NCI-H2081 treated with DMSO at 0.1 percent for 48 hours (cell line): ENCODE measurements at places on chromosomes 16 and 17.

DNA sequence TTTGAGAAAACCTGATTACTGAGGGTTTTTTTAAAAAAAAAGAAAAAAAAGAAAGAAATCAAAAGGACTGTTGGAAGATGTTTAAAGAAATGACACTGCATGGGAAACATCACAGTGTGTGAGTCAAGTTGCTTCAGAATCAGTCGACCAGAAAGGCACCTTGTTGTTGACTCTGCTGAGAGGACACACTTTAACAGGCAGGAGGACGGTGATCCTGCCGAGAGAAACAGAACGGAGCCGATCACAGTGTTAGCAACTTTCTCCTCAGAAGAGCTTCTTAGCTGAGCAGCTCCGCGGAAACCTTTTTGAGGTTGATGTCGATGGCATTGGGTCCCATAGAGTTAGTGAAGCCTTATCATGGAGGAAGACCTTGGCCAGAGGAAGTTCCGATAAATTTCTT is 538.7 kb downstream of the RBFOX1 start:
- no peak for DNase-seq

DNA sequence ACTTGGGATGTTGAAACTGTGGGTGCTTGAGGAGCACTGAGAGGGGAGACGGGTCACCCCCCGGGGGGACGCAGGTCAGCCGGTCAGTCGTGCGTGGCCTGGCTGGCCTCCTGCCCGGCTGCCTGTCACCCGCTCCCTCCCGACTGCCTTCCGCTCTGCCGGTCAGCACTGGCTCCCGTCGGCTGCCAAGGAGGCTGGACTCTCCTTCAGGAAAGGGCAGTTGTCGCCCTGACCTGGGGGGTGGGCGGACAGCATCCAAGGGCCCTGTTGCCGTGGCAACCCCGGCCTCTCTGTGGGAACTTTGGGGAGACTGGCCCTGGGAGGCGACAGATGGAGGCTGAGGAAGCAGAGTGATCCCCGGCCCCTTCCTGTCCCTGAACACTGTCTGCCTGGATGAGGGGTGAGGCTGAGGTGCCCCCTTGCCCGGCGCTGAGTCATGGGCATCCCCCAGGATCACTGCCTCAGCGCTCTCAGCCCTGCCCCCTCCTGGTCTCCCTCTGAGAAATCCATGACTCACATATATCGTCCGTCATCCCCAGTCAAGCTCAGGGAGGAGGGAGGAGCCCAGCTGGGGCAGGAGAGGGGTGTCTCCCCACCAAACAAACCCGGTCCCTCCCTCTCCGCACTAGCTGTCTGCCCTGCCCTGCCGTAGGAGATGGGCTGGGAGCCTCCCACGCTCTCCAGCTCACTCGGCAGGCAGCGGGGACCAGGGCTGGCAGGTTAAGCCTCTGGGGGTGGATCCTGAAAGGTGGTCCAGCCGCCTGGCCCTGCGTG is at the start of gene ADGRG1:
ADGRG1 (plus strand) TSS at position 623 of the 774 bp plus-strand sequence. CDS start 21,658 bp downstream, outside the sequence.
- no peak for DNase-seq

- no peak for DNase-seq
These were observed 10.0 kb downstream of the FBXL20 start for GRCh38 chr17:39391448-39391847.

- DNase-seq, result no peak
These were observed 37.1 kb upstream of the SLC25A19 start for GRCh38 chr17:75326226-75326848.

GRCh38 chr17:55175788-55176427 is 88.9 kb upstream of the HLF start:
- no peak for DNase-seq

DNA sequence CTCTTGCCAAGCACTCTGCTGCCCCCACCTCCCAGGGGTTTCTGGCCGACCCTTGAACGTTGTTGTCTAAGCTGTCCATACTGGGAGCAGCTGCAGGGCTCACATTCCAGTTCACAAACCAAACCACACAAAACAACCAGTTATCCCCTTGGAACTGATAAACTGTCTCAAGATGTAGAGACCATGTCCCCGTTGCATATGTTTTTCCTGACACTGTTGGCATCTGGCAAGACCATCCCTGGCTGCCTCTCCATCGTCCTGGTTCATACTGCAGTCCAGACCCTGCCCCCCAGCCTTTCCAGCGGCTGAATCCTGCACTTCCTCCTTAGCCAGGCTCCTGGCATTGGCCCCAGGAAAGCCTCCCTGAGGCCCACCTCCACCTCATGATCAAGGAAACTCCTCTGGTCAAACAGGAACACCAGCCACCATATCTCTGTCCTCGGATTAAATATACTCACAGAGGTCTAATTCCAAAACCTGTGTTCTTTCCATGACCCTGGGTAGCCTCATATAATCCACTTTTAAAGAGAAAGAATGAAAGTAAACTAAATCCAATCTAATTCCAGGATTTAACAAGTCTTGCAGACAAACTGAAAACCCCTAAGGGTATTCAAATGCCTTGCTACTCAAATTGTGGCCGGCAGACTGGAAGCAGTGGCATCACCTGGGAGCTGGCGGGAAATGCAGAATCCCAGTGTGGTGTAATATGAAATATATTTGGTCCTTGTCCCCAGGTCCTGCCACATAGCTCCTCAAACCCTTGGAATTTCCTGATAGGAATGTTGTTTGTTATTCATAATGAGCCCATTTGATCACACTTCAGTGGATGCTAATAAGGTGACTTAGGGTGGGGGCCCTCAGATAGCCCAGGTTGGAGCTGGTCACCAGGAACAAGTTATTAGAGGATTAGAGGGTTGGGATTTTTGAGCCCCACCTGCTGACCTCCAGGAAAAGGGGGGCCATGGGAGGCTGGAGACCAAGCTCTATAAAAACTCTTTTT is 14.2 kb downstream of the GAS7 start:
- DNase-seq, result no peak
